ENCODE measurements at places on chromosomes 6 and 20.

GRCh38 chr6:138467901-138468300, 31.4 kb downstream of the NHSL1 start:
- DNase-seq, result no peak

- DNase-seq, result no peak
Observed at GRCh38 chr6:151701911-151702562, 105.4 kb upstream of the ESR1 start.

GRCh38 chr6:127641905-127642304, 64.9 kb downstream of the C6orf58 start:
- no peak for DNase-seq

DNA sequence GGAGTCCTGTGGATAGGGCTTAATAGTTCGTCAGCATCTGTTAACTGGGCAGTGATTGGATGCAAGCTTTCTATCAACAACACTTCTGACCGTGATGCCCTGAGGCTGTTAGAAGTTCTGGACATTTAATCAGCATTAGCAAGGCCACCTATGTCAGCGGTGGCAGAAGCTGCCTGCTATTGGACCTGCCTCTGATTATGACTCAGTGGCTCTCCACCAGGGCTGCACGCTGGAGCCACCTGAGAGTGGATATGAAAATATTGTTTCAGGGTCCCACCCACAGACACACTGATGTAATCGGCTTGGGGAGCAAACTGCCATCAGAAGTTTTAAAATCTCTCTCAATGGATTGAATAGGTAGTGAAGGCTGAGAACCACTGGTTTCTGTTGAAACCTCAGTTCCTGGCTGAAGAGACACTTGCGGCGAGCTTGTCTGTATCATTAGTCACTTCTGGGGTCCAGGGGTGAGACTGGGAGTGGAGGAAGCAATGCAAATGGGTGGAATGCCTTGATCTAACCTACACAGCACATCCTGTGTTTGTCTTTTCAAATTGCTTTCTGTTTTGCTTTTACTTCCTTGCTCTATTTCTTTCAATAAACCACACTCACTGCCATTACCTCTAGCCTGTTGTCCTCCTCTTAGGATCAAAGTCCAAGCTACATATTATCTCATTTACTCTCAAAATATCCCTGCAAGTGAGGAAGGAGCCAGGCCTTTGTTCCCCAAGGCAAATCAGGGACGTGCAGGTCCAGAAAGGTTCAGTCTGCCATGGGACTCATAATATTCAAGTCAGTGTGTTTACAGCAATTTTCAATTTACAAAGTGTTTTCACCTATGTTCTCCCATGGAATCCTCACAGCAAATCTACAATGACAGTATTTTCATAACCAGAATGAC, 4.2 kb downstream of the CLIC5 start:
- no peak for DNase-seq

- no peak for DNase-seq
Observed at GRCh38 chr6:52611833-52612232, 35.0 kb upstream of the TRAM2 start.

DNA sequence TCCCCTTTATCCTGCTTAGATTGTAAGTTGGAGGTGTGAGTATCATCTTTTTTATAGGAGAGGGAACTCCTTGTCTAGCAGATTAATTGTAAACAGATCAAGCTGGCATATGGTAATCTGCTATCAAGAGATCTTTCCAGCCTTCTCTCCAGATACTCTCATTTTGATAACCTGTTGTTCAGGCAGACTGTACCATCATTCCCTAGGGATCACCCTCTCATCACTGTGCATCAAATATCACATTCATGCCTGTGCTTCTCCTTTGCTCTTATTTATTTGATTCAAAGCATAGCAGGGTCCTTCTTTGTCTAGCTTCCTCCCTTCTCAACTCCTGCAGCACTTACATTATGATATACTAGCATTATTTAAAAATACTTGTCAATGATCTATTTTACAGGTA, 73.8 kb downstream of the LRRC1 start:
- DNase-seq, result no peak

GRCh38 chr6:154457046-154457713, 53.3 kb downstream of the CNKSR3 start:
- DNase-seq, result no peak

DNA sequence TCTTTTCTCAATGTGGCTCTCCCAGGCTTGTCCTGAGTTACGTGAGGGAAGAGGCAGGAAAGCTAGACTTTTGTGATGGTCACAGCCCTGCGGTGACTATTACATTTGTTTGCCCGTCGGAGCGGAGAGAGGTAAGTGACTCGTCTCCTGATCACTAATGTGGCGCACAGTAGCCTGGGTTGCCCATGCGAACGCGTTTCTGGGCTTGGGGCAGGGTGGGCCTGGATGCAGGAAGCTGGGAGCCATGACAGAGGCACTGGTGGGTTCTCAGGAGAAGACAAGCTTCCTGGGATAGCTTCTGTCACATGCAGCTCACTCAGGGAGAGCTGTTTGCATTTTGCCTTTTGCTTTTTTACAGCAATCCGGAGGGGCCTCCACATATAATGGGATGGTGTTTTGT, 60.6 kb downstream of the IGF2R start:
- DNase-seq, result no peak

DNA sequence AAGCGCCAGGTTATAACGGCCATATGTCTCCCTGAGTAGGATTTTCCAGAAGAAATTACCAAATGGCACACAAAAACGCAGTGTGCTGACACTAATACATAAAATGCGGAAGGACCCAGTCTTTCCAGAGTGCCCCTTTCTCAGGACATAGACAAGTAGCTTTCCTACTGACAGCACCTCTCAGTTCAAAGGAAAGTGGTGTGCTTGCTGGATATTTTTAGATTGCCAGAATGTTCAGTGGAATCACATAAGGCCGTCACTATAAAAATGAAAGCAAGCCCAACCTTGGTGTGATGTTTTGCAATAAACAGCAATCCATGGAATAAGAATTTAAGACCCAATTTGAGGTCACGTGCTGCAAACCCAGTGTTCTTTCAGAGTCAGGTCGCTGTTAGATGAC, 135.5 kb upstream of the AGPAT4 start:
- DNase-seq, result no peak

GRCh38 chr6:155143029-155143577, 120.7 kb upstream of the CLDN20 start:
- no peak for DNase-seq

DNA sequence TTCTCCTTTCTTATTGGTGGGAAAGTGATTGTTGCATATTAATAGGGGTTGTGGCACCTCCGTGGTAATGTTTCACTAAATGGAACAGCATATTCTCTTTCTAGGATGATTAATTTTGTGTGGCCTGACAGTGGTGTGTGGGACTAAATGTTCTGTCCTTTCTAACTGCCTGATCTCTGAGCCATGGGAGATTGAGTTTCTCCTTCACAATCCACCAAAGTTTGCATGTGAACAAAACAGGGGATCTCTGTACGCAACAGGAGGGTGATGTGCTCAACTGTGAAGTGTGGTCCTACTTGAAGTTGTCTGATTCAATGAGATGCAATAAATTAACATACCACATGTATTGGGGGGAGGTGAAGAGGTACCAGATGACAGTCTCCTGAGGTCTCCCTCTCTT, 19.3 kb downstream of the BCAS1 start:
- DNase-seq, result no peak

DNA sequence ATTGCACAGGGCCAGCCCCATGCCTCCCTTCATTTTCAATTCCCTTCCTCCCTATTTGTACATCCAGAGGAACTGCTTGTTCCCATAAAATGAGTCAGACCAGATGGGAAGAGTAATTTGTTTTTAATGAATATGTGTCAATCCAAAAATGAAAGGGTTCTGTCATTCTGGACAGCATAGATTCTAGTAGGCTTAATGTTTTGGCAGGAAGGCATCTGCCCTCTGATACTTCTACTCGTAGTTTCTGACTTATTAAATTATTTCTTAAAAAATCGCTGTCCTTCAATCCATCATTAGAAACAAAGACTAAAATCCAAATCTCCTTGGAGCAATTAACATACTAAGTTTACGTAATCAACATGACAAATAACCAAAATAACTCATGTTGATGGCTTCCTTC, 665.5 kb downstream of the TENT5A start:
- no peak for DNase-seq

DNA sequence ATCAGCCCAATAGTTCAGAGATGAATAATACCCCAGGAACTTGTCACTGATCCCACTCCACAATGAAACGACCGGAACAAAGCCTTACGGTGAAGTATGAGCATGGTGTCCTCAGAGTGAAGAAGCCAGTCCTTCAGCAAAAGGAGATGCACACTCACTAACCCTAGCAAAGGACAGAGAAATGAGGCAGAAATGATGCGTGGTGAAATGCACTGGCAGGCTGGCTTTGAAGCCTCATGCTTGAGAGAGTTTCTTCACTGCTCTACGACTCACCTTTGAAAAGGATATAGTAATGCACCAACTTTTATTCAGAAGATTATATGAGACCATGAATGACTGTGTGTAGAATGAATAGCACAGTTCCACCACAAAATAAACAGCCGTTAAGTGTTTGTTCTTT, 74.8 kb downstream of the PHACTR1 start:
- DNase-seq, result no peak

DNA sequence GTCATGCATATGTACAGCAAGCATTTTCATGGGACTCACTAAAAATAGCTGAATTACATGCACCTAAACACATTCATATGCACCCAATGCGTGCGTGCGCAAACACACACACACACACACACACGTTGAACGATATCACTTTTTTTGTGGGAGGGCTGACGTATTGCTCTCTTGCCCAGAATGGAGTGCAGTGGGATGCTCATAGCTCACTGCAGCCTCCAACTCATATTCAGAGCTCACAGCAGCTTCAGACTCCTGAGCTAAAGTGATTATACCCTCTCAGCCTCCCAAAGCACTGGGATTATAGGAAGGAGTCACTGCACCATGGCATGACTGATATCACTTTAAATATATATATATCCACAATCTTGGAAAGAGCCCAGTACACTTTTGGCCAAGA, 620.4 kb upstream of the MANEA start:
- DNase-seq, result no peak

DNA sequence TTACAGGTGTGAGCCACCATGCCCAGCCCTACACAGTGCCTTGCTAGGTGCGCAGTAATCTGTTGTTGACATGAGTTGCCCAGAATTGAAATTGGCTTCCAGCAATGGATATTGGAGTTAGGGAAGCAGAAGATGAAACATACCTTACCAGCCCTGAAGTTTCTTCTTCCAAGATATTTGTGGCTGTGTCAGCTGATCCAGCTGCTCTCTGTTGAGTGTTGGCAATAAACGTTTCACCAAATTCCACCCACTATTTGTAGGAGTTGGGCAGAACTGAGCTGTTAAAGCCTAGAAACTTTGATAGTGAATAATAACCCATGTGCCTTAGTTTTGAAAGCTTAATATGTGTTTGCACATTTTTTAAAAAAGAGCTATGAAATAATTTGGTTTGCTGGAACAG, 218.2 kb upstream of the SNX9 start:
- DNase-seq, result no peak

GRCh38 chr6:151761851-151762250, 45.6 kb upstream of the ESR1 start:
- no peak for DNase-seq

GRCh38 chr6:38194589-38194988, 375.1 kb downstream of the ZFAND3 start:
- no peak for DNase-seq

DNA sequence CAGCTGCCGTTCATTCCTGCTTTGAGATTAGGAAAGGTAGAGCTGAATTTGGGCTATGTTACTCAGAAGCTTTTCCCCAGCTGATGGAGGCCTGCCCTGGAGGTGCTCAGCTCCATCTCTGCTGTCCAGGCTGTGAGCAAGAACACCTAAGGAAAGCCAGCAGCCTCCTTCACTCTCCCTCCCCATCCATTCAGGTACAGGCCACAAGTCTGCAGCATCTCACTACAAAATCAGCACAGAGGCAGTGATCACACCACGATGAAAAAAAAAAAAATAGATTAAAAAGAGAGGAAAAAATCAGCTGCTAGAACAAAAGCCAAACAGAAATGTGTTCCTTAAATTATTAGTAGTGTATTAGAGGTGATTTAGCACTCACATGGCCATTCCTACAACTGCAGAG, 515.0 kb downstream of the CDH26 start:
- DNase-seq, result no peak

DNA sequence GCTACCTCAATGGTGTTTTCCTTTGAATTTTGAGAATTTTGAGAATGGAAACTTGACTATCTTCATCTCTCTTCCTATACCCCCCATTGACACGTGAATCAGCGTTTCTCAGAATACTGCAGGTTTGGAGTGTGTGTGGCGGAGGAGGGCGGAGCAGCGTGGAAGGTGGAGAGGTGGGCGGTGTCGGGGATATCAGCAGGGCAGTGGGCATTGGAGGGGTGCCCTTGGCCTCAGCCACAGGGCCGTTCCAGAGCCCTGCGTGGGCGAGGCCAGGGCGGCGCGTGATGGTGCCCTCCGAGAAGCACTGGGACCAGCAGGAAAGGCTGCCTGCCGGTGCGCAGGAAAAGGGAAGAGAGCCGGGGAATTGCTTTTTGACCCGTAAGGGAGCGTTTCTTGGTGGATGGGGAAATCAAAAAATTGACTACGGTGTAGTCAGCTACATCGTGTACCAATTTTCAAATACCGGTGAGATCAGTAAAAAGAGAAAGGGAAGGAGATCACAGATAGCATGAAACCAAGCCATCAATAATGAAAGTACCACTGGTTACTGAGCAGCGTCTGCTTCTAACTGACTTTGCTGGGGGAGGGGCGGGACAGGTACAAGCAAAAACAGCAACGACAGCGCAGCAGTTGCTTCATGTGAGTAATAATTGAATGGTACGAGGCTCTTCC, 82.7 kb upstream of the DUSP22 start:
- no peak for DNase-seq

GRCh38 chr6:47407300-47408281, 70.0 kb upstream of the CD2AP start:
- no peak for DNase-seq

GRCh38 chr6:13348334-13349113, 20.2 kb upstream of the TBC1D7 start:
- DNase-seq, result no peak

DNA sequence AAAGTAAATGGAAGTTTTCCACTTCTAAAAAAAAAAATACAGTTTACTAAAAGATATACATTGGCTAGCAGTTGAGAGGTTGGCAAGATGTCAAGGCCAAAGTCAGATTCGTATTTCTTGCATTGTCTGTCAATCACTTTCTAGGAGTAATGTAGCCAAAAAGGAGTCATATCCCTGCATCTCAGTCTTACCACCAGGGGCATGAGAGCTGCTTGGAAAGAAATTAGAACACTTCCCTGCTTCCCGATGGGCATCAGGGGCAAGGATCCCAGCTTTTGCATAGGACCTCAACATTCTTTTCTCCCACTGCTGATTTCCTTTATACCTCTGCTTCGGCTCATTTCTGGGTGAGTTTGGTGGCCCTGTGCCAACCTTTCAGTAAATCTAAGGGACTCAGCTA, 581.0 kb upstream of the MAP3K7 start:
- no peak for DNase-seq

DNA sequence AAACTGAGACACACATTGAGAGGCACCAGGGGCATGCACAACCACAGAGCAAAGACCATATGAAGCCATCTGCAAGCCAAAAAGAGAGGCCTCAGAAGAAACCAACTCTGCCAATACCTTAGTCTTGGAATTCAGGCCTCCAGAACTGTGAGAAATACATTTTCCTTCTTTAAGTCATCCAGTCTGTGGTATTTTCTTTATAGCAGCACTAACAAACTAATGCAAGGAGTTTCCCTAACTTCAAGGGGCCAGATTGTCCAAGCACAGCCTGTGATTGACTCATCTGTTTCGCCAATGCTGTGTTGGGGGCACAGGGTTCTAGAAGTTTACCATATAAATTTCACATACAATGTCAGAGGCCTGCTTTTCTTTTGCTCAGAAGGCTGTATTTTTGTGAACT, 364.6 kb downstream of the GJA1 start:
- no peak for DNase-seq

Measured in lower lobe of right lung (tissue), 2 donors.